ENCODE measurements at places on chromosomes 1 and 21.

DNA sequence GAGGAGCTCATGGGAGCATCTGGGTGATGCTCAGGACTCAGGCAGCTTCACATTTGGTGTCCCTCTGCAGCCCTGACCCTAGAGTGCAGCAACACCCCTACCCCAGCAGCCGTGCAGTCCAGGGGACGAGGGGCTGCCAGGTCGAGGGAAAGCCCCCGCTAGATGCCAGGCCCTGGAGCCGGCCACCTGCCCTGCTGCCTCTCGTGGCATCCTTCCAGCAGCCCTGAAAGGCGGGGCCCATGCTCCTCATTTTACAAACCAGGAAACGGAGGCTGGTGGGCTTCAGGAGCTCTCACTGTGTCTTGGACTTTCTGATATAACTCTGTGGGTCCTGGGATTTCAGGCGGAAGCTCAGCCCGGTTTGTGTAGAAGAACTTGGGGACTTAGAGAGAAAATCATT is 120.5 kb upstream of the WNT4 start:
- no peak for DNase-seq

DNA sequence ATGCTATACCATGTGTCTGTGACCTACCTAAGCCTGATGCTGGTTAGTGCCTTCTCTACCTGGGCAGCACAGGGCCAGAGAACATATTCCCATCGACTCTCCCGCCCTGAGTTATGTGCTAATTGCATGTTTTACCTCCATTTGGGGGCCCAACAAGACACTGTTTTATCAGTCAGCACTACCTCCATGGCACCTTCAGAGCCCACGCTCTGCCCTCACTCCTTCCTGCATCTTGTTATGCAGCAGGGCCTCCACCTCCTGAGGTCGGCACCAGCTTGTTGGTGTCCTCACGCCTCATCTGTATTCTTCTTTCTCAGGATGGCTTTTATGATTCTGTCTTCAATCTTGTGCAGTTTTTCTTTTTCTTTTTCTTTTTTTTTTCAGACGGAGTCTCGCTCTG is 11.9 kb downstream of the WNT9A start:
- DNase-seq = no peak

DNA sequence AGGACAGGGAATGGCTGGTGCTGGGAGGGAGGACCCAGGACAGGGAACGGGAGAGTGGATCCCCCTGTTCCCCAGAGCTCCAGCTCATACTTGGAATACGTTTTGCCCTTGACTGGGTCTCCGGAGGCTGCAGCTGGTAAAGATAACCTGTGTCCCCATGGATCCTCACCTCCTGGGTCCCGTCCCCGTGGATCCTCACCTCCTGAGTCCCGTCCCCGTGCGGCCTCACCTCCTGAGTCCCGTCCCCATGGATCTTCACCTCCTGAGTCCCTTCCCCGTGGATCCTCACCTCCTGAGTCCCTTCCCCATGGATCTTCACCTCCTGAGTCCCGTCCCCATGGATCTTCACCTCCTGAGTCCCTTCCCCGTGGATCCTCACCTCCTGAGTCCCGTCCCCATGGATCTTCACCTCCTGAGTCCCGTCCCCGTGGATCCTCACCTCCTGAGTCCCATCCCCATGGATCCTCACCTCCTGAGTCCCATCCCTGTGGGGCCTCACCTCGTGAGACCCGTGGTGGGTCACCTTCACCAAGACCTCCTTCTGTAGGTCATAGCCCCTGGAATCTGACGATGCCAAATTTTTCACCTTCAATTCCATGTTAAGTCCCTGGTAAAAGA is 61.4 kb downstream of the SCCPDH start:
- no peak for DNase-seq

DNA sequence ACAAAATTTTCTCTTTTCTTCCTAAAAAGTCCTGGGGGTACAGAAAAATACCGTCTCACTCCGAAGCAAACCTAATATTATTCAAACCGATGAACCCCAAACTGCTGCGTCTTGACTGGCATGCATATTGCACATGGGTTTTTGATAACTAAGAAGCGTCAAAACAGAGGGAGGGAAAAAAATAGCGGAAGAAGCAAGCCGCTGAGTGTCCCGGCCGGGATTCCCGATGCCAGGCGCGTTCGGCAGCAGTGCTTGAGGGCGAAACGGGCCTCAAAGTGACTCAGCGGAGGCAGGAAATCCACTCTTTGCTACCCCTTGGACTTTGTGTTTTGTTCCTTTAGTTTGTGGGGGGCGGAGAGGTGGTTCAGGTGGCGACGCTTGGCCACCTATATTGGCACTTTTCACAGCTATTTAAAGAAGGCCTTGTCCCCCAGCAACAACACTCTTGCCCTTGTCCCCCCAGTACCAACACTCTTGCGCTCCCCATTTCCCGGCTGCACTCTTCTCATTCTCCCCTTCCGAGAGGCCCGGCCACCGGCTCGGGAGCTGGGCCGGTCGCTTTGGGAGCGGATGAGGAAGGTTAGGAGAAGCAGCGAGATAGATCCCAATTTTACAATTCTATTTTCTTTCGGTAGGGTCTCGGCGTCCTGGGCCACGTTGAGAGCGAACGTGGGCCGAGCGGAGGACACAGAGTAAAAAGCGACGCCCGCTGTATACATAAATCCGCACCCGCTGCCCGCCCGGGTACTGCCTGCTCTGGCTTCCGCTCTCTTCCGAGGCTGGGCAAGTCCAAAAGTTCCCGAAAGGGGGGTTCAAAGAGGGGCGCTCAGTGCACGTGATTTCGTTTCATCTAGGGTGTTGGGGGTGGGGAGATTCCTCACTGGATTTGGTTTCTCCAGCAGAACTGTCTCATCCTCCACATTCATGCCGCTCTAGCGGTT is 2.5 kb downstream of the LMX1A start:
- DNase-seq = no peak

DNA sequence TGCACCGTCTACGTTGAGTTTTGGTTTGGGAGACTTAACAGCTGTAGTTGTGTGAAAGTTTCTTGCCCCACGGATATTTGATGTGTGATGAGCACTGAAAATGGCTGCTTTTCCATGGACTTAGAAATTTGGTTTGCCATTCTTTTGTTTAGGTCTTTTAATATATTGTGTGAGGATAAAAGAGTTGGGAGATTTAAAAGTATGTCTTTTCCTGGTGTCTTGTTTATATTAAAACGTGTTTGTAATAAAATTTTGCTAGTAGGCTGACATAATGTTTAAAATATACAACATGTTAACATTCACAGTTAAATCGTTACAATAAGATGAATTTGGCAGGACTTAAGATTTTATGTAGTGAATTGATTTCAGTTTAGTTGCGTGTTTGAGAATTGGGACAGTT is 106.9 kb downstream of the DYRK1A start:
- no peak for DNase-seq

- DNase-seq = peak; percentile 40
Observed at GRCh38 chr1:42334240-42335049, 590 bp downstream of the FOXJ3 start.

- DNase-seq = peak; percentile 72
Observed at GRCh38 chr1:223189903-223190724, 47.1 kb upstream of the TLR5 start.

- no peak for DNase-seq
Observed at GRCh38 chr1:35888255-35888654, 5.2 kb downstream of the AGO1 start.

- DNase-seq = no peak
Observed at GRCh38 chr1:181577475-181577874, 94.2 kb downstream of the CACNA1E start.

DNA sequence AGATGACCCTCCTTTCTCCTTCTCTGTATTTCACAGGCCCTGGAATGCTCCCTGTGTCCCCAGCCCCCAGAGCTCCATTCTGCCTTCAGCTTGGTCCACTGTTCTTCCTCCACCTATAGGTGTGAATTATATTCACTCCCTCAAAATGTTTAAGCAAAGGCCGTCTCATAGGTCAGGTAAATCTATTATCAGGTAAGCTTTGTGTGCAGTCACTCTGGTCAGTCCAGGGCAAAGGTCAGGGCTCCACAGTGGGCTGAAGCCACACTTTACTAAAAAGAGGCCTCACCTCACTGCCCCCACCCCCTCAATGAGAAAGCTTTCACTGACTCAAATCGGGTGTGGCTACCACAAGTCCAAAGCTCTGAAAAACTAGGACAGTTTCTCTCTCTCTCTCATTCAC is 65.9 kb downstream of the DNTTIP2 start:
- DNase-seq = no peak

- no peak for DNase-seq
Observed at GRCh38 chr1:71695821-71696220, 586.5 kb downstream of the NEGR1 start.

DNA sequence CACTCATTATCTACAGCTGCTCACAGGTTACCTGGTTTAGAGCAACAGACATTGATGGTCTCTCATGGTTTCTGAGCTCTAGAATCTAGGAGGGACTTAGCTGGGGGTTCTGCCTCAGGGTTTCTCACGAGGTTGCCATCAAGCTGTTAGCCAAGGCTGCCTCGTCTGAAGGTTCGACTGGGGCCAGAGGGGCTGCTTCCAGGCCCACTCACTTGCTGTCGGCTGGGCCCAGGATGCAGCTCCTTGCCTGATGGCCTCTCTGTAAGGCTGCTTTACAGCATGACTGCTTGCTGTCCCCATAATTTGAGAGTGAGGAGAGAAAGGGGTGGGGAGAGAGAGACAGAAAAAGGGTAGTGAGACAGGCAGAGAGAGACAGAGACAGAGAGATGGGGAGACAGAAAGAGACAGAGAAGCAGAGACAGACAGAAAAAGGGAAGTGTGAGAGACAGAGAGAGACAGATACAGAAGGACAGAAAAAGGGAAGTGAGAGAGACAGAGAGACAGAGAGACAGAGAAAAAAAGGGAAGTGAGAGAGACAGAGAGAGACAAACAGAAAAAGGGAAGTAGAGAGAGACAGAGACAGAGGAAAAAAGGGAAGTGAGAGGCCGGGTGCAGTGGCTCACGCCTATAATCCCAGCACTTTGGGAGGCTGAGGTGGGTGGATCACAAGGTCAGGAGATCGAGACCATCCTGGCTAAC is 106.8 kb upstream of the C1orf174 start:
- no peak for DNase-seq

DNA sequence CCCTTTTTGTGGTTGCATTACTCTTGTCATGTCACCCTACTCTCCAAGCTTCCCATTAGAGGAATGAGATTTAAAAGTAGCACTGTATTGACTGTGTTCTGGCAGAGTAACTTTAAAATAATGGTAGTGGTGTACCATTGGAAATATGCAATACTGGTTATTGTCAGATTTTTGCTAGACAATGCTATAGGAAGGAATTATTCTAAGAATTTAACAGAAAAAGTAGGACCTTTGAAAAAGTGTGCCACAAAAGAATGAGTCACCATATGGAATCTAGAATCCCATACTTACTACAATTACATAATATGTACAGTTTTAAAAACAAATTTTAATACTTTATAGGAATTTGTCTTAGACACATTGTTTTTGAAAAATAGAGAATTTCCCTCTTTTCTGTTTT is 13.8 kb downstream of the MIER1 start:
- no peak for DNase-seq

DNA sequence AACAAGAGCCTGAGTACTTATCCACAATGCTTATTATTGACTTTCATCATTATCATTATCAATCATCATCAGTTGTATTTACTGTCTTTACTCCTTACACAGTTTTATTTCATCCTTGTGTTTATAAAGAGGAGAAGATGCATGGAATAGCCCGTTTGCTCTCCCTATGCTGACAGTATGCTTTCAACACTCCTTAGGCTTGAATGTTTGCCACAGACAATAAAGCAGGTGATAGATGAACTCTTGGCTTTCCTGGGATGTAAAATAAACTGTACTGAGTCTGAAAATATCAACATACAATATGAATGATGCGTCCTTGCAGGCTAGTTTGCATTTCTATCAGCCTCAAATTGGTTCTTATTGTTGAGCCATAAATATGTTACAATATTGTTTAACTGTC is 891.8 kb upstream of the NCAM2 start:
- DNase-seq = no peak

- DNase-seq = no peak
Observed at GRCh38 chr1:198088360-198089071, 68.3 kb upstream of the NEK7 start.

DNA sequence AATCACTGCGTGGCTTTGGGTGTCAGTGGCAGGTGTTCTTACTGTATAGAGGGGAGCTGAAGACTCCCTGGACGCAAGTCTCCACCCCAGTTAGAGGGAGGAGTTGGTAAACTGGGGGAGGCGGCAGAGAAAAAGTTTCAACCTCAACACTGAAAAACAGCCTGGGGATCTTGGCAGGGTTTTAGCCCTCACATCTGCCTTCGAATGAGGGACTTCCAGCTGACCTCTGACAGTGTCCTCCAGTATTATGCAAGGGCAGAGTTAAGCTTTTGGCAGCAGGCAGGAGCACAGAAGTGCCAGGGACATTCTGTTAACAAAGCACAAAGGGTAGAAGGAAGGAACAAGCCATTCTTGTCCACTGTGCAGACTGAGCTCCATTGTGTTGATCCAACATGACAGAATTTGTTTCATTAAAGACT is 41.2 kb upstream of the RAB4A start:
- DNase-seq = no peak

- no peak for DNase-seq
Observed at GRCh38 chr1:59025898-59026426, 242.1 kb upstream of the JUN start.

GRCh38 chr1:93692983-93693591 is 11.4 kb upstream of the BCAR3 start:
- peak; percentile 47 for DNase-seq

DNA sequence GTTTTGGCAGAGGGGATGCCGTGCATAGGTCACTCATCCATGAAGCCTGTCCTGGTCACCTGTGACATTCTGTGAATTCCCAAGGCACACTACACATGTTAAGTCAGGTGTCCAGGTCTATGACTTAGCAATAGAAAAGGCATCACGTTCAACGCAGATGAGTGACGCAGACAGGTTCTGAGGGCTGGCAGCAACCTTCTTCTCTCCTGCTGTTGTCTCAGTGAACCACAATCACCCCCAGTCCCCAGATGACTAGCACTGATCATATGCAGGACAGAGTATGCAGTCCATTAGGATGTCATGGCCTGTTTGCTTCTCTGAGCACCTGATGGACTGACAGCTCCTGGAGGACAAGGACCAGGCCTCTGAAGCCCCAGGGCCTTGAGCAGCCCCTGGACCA is 157.8 kb upstream of the KAZN start:
- no peak for DNase-seq

DNA sequence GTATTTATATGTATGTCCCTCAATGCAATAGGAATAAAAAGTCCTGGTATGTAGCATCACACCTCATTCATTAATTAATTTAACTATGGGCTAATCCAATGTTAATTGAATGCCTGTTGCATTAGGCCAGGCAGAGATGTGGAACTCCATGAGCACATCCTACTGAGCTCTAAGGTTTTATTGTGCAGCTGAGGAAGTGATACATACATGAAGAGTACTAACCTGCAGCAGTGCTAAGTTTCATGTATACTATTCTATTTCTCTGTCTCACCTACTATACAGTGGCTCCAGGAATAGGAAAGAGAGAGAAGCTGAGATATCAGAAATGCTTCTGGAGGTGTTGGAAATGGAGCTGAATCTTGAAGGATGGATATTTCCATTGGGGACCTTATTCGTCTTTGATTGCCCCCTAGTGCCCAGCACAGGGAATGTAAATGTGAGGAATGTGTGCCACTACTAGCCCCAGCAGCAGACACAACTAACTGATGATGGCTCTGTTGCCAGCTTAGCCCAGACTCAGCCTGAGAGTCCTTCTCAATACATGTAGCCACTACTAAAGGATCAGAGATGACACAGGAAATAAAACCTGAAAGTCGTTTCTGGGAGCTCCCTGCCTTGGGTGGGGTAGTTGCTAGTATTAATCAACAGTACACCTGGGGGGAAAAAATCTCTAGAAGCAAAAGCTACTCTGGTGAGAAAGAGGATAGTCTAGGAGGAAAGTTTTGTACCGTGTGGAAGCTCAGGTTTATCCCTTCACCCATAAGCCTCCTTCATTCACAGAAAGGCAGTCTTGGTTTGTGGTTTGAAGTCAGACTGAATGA is 173.3 kb upstream of the FOXD3 start:
- no peak for DNase-seq
